ENCODE measurements at places on chromosomes 6 and 20. TPM values are rescaled to one million over a fixed set of nuclear protein-coding genes. Genes with fewer than 3 reads are reported as not detected.

DNA sequence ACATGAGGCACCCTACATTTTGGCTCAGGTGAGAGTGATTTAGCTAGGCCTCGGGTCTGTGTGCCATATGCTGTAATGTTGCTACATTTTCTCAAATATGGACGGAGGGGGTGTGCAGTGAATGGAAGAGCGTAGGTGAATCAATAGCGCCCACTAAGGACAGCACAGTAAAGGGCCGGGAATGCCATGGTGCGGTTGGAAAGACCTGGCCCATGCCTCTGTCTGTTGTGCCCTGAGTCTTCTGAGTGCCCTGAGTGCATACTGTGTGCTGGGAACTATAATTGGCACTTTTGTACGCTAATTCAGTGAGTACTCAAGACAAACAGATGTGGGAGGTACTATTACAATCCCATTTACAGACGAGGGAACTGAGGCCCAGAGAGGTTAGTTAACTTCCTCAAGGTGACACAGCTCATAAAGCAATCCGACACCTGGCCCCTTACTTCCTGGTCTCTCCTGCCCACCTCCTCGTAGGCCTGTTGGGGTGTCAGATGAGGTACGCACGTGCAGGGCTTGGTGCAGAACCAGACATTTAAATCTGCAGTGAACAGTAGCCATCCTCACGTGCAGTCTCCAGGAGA lies 17.3 kb downstream of the SLC22A1 start:
- peaks cover 22% of the 10 kb centered on the region for H3K4me1 ChIP-seq
- H3K36me3 ChIP-seq = no peaks in the 10 kb centered on the region
- no peaks in the 10 kb centered on the region for H3K27me3 ChIP-seq

DNA sequence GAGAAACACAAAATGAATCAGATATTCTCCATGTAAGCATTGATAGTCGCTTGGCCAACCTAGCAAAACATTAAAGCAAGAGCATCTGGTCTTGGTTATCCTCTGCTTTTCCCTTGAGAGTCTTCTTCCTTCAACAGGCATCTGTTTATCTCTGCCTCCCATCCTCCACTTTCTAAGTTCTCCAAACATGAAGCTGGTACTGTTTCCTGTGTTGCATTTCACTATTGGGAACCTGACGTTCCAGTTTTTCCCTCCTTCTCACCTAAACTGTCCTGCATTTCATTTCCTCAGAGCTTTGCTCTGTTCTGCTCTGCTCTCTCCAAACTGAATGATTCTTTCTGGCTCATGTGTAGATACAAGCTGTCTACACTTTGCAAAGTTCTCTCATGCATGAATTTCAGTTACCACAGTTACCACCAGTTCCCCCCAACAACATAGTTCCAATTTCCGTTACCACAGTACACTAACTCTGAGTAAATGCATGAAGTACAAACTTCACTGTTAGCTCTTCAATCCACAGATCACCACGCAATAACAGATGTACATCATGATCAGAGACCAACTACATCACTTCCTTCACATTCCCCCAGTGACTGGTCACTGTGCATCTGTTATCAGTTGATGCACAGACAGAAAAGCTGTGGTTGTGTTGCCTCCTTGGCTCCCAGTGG lies 86.7 kb upstream of the F13A1 start:
- H3K36me3 ChIP-seq = no peaks in the 10 kb centered on the region
- no peak overlapping the region for H3K27ac ChIP-seq
- no peak overlapping the region for H3K4me3 ChIP-seq
- H3K27me3 ChIP-seq = peaks cover 14% of the 10 kb centered on the region

DNA sequence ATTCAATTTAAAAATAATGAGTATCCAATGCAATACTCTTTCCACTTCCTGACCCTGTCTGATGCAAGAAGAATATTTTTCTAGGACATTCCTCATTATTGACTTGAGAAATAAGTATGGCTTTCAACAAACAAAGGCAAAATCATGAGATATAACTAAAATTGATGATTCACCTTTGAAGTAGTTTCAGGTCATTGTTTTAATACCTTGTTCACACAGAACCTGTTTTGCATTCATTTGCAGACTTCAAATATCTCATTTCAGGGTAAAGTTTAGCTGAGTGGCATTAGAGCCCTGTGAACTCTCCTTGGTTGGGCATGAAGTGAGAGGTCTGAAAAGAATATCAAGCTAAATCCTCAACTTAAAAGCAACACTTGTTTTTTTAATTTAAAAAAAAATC lies 309.2 kb downstream of the NRN1 start:
- H3K4me3 ChIP-seq = no peak overlapping the region
- H3K36me3 ChIP-seq = peaks cover 2% of the 10 kb centered on the region
- H3K27ac ChIP-seq = no peak overlapping the region
- H3K4me1 ChIP-seq = peaks cover 16% of the 10 kb centered on the region
- no peak for DNase-seq

- no peaks in the 10 kb centered on the region for H3K4me1 ChIP-seq
- H3K4me3 ChIP-seq = no peak overlapping the region
- peaks cover 51% of the 10 kb centered on the region for H3K27me3 ChIP-seq
- H3K36me3 ChIP-seq = peaks cover 8% of the 10 kb centered on the region
- DNase-seq = no peak
Observed at GRCh38 chr6:2579804-2580570, 170.7 kb downstream of the MYLK4 start.

GRCh38 chr6:10747251-10747972 lies at the start of gene TMEM14B:
Gene TMEM14B, plus strand, starts transcription at chr6:10747805. Its CDS starts 1,441 bp downstream, at chr6:10749246.
- H3K4me1 ChIP-seq = peaks cover 50% of the 10 kb centered on the region
- H3K27ac ChIP-seq = peak within 1 kb of the TSS; percentile 93
- no peaks in the 10 kb centered on the region for H3K27me3 ChIP-seq

GRCh38 chr20:1871807-1872458 lies 23.3 kb upstream of the SIRPA start:
- H3K4me1 ChIP-seq = peaks cover 10% of the 10 kb centered on the region
- H3K36me3 ChIP-seq = no peaks in the 10 kb centered on the region
- no peak overlapping the region for H3K27ac ChIP-seq

DNA sequence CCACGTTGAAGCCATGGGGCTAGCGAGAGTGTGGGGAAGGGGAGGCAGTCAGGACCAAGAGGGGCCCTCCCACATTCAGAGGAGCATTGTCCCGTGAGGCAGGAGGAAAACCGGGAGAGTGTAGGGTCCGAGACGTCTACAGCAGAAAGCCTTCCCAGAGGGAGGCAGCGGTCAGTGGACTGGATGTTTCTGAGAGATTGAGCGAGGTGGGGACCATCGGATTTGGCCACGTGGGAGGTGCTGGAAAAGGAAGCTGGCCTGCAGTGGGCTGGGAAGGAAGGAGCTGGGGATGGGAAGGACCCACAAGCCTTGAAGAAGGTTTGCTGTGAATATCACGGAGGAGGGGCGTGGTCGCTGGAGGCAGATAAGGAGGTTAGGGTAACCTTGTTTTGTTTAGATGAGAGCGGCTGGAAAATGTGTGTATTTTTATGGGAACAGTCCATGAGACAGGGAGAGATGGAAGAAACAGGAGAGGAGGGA lies 119.0 kb upstream of the RNF24 start:
- peak overlapping the region; percentile 6 for H3K4me3 ChIP-seq
- H3K27ac ChIP-seq = no peak overlapping the region
- DNase-seq = no peak

- no peak overlapping the region for H3K27ac ChIP-seq
- DNase-seq = no peak
- no peak overlapping the region for H3K4me3 ChIP-seq
- H3K4me1 ChIP-seq = no peaks in the 10 kb centered on the region
- H3K36me3 ChIP-seq = no peaks in the 10 kb centered on the region
- no peaks in the 10 kb centered on the region for H3K27me3 ChIP-seq
Observed at GRCh38 chr6:167990016-167990945, 7.2 kb upstream of the KIF25 start.

GRCh38 chr6:35091346-35092083 lies 49.6 kb downstream of the TCP11 start:
- no peak overlapping the region for H3K4me3 ChIP-seq
- no peak overlapping the region for H3K27ac ChIP-seq
- H3K36me3 ChIP-seq = no peaks in the 10 kb centered on the region
- DNase-seq = no peak
- H3K4me1 ChIP-seq = no peaks in the 10 kb centered on the region
- H3K27me3 ChIP-seq = no peaks in the 10 kb centered on the region

DNA sequence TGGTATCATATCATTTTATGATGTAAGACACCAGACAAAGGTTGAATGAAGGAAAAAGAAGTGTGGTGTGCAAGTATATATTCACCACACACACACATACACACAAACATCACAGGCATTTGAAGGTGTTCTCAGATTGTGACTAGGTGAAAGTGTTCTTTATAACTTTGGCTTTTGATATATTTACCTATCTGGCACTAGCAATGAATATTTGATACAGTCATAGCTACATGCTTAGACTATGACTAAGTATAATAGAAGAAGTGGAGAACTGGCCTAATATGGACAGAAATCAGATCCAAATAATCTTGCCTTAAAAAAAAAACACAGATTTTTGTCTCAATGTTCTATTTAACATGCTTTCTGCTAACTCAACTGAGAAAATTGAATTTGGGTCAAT lies 809.9 kb downstream of the KIF16B start:
- H3K36me3 ChIP-seq = no peaks in the 10 kb centered on the region
- DNase-seq = no peak
- H3K27ac ChIP-seq = no peak overlapping the region
- no peak overlapping the region for H3K4me3 ChIP-seq
- H3K27me3 ChIP-seq = no peaks in the 10 kb centered on the region

- no peak overlapping the region for H3K27ac ChIP-seq
- peaks cover 22% of the 10 kb centered on the region for H3K36me3 ChIP-seq
- H3K27me3 ChIP-seq = no peaks in the 10 kb centered on the region
- H3K4me3 ChIP-seq = no peak overlapping the region
- no peak for DNase-seq
Observed at GRCh38 chr6:540490-540889, 116.4 kb downstream of the HUS1B start.

DNA sequence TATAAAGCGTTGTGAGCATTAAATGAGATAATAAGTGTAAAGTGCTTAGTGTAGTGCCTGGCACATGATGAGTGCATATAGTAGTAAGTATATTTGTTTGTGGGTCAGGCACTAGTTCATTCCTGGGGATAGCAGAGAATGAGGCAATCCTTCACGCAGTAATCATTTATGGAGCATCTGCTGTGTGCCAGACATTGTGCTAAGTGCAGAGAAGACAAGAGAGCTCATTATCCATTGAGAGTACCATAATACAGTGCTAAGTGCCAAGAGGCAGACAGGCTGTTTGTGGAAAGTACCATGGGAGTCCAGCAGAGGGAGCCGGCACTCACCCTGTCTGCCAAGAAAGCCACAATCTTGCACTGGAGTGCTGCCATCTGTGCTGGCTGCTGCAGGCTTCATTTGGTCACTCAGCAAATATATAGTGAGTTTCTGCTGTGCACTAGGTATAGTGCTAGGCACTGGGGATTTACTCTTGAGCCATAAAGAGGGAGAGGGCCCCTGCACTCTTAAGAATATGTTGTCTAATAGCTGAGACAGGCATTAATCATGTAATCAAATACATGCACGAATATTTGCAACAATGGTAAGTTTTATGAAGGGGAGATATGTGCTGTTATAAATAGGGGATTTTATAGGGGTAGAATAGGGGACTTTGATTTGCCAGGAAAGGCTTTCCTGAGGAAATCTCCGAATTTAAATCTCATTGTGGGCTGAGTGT lies 12.9 kb upstream of the MROH8 start:
- H3K27ac ChIP-seq = peak overlapping the region; percentile 33
- H3K4me1 ChIP-seq = peaks cover 87% of the 10 kb centered on the region
- no peak overlapping the region for H3K4me3 ChIP-seq

GRCh38 chr20:57651881-57652605 lies 31.8 kb upstream of the ZBP1 start:
- H3K27ac ChIP-seq = no peak overlapping the region
- no peaks in the 10 kb centered on the region for H3K36me3 ChIP-seq
- peaks cover 7% of the 10 kb centered on the region for H3K4me1 ChIP-seq
- no peaks in the 10 kb centered on the region for H3K27me3 ChIP-seq

DNA sequence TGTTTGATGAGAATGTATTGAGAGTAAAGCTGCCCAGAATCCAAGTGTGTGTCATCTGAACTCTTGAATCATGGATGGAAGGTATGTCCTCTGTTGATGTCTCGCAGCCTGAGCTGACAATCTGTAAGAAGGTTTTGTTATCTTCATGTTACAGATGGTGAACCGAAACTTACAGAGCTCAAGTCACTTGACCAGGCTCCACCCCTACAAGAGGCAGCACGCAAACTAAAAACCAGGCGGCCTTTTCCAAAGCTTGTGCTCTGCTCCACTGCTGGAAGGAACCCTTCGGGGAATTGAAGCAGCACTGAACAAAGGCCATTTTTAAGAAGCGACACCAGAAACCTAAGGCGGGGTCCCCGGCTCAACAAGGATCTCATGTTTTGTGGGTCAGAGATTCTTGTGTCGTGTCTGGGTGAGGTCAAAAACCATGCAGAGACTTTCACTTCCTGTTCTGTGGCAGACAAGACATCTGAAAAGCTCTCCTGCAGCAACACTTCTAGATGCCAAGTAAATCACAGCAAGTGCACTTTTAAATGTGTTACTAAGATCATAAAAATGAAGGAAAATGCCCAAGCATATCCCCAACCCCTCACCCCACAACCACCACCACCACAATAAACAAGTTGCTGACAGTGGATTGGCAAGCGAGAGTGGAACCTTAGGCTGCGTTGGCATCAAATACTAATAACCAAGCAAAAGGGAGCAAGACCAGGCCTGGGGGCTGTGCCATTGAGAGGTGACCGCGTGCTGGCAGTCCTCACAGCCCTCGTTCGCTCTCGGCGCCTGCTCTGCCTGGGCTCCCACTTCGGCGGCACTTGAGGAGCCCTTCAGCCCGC lies 27.3 kb downstream of the NQO2 start:
- DNase-seq = peak; percentile 55
- H3K4me3 ChIP-seq = peak overlapping the region; percentile 65
- peaks cover 55% of the 10 kb centered on the region for H3K4me1 ChIP-seq
- H3K36me3 ChIP-seq = peaks cover 7% of the 10 kb centered on the region
- no peaks in the 10 kb centered on the region for H3K27me3 ChIP-seq

- H3K27me3 ChIP-seq = peaks cover 5% of the 10 kb centered on the region
- no peak overlapping the region for H3K4me3 ChIP-seq
- no peaks in the 10 kb centered on the region for H3K4me1 ChIP-seq
- DNase-seq = no peak
Observed at GRCh38 chr20:44438782-44439181, 36.9 kb upstream of the TTPAL start.

DNA sequence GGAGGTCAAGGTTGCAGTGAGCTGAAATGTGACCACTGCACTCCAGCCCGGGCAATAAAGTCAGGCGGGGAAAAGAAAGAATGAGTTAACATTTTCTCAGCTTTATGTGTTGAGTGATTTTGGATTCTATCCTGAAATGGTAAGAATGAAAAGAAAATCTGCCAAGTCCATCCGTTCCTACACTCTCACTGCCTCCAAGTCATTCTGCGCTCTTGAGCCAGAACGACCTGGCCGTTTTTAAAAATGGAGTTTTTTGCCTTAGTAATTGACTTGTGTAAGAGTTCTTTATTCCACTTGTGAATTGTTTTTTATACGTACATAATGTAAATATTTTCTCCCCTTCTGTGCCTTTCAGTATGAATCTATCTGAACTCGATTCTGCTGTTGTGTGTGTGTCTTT lies 28.7 kb downstream of the DNAJC5 start:
- no peaks in the 10 kb centered on the region for H3K27me3 ChIP-seq
- peaks cover 16% of the 10 kb centered on the region for H3K4me1 ChIP-seq
- H3K27ac ChIP-seq = no peak overlapping the region
- no peak overlapping the region for H3K4me3 ChIP-seq
- H3K36me3 ChIP-seq = no peaks in the 10 kb centered on the region
- DNase-seq = no peak

GRCh38 chr20:823574-823902 lies 10.0 kb upstream of the FAM110A start:
- H3K27me3 ChIP-seq = no peaks in the 10 kb centered on the region
- no peak for DNase-seq
- no peak overlapping the region for H3K4me3 ChIP-seq
- H3K27ac ChIP-seq = no peak overlapping the region
- H3K4me1 ChIP-seq = no peaks in the 10 kb centered on the region

The PBX2 gene
- total RNA-seq = 98.3 TPM

The ALDH8A1 gene
- total RNA-seq = 5.6 TPM

The CLPSL2 gene
- not detected for total RNA-seq

The CST5 gene
- total RNA-seq = not detected

The EYA4 gene
- total RNA-seq = not detected

The LY6G6F gene
- not detected for total RNA-seq

The MLIP gene
- not detected for total RNA-seq
